ELF-1 (cell line): ENCODE measurements at places on chromosomes 11 and 22.

- peak; percentile 21 for DNase-seq
Measured at GRCh38 chr11:61973476-61974162, 6.2 kb upstream of the FTH1 start.

GRCh38 chr11:84019571-84020194 lies 733.5 kb upstream of the CCDC90B start:
- no peak for DNase-seq

DNA sequence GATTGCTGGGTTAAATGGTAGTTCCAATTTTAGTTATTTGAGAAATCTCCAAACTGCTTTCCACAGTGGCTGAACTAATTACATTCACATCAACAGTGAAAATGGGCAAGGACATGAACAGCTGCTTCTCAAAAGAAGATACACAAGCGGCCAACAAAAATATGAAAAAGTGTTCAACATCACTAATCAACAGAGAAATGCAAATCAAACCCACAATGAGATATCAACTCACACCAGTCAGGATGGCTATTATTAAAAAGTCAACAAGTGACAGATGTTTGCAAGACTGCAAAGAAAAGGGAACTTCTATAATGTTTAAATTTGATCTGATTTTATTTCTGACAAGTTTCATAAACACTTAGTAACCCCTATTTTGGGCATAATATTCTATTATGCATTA lies 537.5 kb downstream of the DLG2 start:
- DNase-seq = no peak

DNA sequence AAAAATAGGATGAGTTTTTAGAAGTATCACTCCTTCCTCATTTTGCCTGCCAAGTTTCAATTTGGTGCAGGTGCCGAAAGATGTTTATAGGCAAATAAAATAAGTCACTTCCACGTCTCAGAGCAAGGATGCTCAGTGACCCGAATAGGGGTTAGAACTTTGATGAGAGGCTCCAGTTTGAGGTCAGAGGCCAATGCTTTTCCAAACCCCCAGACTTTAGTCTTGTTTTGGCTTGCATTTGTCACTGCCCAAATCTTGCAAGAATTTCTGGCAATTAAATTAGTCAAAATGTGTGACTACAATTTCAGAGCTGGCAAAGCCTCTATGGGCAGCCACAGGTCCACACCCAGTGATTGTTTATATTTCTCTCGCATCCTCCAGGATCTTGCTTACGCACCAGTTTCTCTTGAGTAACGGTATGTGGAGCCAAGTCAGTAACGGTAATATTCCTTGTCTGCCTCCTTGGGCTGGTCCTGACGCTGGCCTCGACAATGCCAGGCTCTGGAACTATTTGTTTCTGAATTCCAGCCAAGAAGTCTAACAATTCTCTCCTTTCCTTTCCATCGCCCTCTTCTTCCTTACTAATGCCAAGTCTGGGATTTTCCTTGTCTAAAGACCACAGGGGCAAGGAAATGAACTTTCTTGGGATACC lies 9.9 kb upstream of the NUP160 start:
- DNase-seq = no peak

DNA sequence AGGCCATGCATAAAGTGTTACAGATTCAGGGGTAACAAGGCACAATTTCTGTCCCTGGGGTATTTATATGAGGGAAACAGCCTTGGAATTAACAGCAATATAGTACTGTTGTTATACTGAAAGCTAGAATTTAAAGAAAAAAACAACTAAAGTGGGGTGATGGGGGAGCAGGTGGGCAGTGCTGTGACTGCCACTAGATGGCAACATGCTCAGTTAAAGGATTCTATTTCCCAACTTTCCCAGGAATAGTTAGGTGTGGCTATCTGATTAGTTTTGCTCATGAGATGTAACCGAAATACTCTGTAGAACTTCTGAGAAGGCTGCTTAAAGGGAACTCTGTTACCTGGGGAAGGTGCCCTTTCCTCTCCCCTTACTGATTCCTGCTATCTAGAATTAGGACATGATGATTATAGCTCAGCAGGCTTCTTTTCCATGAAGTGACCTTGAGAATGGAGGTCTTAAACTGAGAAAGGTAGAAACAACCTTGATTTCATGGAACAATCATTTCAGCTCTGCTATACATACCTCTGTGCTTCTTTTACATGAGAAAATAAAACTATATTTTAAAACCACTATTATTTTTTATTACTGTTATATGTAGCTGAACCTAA lies 102.6 kb downstream of the RELT start:
- DNase-seq = peak; percentile 27
